Lung microvascular endothelial cell (primary cell): ENCODE measurements at places on chromosomes 11 and 22. TPM values are rescaled to one million over a fixed set of nuclear protein-coding genes. Genes with fewer than 3 reads are reported as not detected.
A peak's percentile ranks its signal among the peaks of the same experiment; 100 is the strongest.

GRCh38 chr11:67483831-67484665 is 1.2 kb downstream of the AIP start:
- no peak for DNase-seq

DNA sequence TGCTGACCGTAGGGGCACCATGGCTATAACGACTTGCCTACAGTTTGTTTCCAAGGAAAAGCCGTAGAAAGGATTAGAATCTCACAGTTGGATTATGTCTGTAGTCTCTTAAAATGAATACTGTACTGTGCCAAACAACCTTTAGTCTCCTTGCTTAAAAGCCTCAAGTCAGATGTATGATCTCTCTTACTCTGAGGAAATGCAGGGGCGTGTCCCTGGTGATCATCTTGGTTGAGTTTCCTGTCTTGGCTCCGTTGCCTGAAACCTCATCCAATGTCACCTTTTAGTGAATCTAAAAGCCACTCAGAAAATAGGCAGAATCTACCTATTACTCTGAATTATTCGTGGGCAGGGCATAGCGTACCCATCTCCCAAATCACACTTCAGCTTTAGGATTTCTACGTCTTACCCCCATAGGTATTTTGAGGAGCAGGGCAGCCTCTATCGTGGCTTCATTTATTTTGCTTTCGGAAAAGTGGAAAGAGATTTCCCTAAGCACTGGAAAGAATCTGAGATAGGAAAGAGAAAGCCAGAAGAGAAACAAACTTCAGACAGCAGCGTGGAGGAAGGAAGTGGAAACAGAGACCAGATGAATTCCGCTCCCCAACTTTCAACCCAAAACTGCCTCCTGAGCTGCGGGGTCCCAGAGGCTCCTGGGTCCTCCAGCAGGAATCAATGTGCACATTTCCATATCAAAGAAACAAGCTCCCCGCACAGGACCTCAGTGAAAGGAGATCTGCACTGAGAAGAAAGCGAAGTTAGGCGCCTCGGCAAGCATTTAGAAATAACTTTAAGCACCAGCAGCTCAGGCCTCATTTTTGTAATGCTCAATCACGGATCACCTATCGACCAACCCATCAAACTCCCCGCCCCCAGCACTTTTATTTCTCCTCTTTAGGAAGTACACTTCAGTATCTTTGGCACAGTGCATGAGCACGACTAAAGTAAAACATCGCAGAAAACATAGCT is 245.8 kb downstream of the ETS1 start:
- no peak for DNase-seq

DNA sequence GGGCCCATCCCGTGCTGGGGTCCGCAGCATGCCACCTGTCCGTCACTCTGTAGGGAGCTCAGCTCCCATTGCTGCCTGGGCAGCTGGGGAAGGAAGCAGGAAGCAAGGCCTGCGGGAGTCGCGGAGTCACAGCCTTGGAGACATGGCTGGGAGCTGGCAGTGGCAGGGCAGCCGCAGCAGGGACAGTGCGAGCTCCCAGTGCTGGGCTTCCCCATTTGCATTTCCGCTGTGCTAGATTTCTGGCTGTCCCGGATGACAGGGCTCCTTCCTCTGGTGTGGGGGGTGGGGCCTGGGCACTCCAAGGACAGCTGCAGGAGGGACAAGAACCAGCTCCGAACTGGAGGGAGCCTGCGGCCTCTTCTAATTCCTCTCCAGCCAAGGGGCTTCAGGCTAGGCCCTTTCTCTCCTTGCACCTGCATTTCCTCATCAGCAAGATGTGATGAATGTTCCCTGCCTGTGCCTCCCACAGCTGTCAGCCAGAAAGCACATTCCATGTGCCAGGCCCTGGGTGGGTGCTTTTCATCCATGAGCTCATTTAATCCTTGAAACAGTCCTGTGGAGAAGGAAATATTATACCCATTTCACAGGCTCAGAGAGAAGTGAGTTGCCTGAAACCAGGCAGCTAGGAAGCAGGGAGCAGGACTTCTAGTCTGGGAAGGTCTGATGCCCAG is 48.0 kb downstream of the MYO7A start:
- no peak for DNase-seq

DNA sequence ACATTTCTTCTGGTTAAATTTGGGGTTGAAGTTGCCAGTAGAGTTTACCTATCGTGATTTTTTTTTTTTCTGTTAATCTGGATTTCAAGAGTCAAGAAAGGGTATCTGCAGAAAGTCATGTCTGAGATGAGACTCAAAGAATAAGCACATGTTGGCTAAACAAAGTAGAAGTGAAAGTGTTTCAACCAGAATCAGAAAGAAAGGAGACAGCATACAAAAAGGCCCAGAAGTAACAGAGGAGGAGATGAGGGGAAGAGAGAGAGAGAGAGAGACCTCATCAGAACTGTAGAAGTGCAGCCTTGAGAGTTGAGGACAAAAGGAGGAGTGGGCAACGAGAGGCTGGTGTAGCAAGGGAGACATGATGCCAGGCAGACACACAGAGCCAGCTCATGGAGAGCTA is 54.9 kb downstream of the SVIP start:
- DNase-seq: no peak

DNA sequence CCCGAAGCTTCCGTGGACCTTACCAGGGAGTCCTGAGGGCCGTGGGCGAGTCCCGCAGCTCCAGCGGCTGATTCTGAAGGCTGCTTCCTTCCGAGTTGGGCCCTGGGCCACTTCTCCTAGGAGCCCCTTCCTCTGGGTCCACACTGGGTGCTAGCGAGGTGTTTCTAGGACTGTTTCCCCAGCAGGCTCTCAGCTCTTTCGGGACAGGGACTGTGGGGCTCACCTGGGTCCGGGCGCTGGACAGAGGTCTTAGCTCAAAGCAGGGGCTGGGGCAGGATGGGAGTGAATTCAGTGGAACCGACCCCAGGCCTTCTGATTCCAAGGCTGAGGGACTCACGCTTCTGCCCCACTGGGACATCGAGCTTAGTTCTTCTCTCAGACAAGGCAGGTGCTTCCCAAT is 29.3 kb upstream of the CSNK1E start:
- DNase-seq: no peak

DNA sequence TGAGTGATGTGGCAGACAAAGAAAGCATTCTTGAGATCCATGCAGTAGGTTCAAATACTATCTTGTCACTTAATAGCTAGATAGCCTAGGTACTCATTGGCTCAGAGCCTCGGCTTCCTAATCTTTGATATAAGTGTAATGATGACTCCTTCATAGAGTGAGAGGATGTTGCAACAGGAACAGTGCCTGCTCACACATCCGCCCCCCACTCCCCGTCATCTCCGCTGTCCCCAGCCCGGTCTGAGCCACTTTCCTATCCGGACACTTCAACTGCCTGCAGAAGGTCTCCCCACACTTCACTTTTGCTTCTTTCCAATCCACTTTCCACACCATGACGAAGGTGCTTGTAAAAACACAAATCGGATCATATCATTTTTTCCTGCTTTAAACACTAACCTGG is 128.8 kb downstream of the NTM start:
- no peak for DNase-seq

DNA sequence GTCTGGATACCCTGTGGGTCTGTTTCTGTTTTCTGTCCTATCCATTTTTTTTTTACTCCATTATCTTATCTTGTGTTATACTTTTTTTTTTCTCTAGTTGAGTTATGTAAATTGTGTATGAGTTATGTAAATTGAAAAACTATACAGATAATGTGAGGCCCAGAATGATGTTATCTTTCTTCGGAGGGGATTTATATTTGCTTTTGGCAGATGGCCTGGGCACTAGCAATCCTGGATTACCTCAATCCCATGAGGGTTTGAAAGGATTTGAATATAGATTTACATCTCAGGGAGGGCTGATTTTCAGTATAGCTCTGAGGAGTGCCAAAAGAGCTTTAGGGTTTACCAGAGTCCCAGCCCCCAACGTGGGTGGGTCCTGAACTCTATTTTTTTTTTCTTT is 71.0 kb downstream of the CSTPP1 start:
- DNase-seq: no peak

DNA sequence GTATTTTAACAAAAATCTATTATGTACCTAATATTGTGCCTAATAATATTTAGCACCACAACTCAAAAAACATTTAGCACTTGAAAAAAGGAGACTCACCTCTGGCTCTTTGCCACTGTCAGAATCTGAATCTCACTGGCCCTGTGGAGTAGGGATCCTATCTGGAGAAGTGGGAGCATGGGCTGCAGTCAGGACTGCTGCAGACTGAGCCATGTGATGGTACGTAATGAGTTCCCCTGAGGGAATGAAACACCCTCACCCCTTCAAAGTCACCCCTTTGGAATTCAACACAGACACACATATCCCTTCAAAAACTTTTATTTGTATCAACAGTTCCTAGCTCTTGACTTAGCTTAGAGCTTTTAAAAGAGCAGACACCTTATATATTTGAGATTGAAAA is 6.5 kb downstream of the PTPMT1 start:
- DNase-seq: no peak

GRCh38 chr22:44160421-44160820 is 20.3 kb upstream of the PARVG start:
- no peak for DNase-seq

Gene OR4A16
- total RNA-seq: not detected in 2 replicates

DNA sequence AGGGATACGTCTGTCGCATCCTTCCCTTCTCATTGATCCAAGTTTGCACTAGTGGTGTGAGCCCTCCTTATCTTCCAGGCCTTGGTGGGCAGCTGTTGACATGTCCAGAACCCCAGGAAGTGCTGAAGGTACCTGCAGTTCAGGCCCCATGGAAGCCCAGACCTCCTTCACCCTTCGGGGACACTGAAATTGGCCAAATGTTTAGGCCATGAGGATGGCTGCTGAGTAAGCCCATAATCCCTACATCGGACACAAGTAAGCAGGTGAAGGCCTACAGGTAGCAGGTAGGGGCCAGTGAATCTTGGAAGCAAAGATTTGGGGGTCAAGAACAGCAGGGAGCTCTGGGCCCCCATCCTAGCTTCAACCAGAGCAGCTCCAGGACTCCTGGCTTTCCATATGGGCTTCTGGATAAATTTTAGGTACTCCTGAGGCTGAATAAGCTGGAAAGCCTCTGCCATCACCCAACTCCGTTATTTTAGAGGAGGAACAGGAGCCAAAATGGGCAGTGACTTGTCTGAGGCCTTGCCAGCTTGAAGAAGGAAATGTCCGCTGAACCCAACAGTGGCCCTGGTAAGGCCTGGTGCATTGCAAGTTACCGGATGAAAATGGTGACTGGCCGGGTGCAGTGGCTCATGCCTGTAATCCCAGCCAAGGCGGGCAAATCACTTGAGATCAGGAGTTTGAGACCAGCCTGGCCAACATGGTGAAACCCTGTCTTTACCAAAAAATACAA is 45.2 kb downstream of the MORC2 start:
- DNase-seq: no peak

DNA sequence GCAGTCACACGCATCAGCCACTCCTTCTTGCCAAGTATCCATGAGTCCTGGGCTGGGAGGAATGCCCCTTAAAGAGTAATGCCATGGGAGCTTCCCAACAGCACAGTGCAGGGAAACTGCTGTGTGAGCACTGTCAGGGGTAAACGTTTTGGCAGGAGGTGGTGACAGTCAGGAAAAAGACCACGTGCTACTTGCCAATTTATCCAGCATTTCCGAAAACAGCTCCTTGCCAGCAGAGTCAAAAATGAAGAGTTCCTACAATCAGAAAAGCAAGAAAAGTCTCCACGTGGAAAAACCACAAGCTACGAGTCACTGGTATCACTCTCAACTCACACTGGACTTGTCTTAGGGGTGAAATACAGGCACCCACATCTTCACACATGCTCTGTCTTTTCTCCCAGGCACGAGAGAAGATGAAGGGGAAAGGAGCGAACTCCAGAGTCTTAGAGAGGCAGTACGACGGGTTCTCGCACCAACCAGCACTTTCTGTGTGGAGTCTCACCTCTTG is 9.9 kb downstream of the IFT27 start:
- DNase-seq: no peak

Gene MPZL2
- total RNA-seq: 4.4 and 14.2 TPM in 2 replicates

- no peak for DNase-seq
These were observed 130.9 kb downstream of the BBOX1 start for GRCh38 chr11:27171376-27171958.

GRCh38 chr11:9493492-9493891 is 32.7 kb downstream of the ZNF143 start:
- no peak for DNase-seq

GRCh38 chr11:19196432-19196831 is 5.4 kb downstream of the CSRP3 start:
- DNase-seq: no peak

- DNase-seq: no peak
These were observed 11.3 kb upstream of the P2RY2 start for GRCh38 chr11:73206801-73207200.

DNA sequence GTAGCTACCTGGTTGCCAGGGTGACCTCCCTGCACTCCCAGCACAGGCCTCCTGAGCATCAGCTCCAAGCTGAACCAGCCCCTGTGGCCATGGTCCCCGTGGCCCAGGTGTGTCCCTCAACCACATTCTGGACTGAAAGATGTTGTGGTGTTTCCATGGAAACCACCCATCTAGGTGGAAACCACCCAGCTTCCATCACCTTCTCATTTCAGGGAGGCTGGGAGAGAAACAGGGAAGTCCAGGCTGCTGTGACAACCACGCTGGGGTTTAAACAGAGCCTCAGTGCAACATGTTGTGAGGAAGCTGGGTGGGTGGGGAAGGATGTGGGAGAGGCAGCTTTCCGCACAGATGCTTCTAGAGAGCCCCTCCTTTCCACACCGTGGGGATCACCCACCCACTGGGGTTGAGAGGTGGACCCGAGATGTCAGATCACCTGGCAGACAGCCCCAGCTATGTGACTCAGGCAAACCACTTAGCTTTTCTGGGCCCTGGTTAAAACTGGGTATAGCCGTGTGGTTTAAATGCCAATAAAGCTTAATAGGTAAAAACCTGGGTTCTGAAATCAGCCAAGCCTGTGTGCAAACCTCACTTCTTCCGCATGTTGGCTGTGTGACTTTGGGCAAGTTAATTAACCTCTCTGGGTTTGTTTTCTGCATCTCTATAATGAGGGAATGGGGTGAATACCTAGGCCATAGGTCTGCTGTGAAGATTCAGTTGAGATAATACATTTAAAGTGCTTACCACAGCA is 46.4 kb downstream of the CD82 start:
- DNase-seq: no peak

- DNase-seq: peak; percentile 28
These were observed 11.4 kb downstream of the OR10D3 start for GRCh38 chr11:124194293-124195188.

Gene GATD1
- total RNA-seq: 17.0 and 21.4 TPM in 2 replicates

DNA sequence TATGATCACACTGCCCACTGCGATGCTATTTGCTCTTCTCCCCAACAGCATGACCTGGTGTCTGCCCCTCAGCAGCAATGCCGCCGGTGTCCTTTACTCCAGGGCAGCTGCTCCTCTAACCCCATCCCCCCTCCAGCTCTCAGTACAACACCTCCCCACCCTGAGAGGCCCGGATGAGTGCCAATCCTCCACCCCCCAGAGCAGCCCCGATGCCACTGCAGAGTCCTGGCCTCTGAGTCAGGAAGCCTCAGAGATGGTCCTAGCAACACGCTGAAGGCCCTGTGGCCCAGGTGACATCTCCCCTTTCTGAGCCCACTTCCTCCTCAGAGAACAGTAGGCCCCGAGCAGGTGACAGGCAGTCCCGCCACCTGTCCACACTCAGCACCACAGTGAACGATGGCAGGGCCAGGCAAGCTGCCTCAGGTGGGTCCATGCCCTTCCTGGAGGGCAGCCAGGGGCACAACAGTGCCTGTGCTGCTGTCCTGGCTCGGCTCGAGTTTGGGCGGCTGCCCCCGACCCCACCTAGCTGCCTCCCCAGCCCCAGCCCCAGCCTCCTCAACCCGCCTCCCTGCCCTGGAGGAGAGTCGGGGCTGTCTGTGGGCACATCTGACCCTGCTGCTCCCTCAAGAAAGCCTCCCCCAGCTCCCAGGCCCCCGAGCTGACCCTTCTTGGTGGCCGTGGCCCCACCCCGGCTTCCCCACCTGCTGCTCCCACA is 3.9 kb upstream of the NDUFS8 start:
- DNase-seq: no peak

Gene RASD2
- total RNA-seq: not detected in 2 replicates
